Mesenteric fat pad (tissue), 1 donor: ENCODE measurements at places on chromosomes 7 and 10. TPM values are rescaled to one million over a fixed set of nuclear protein-coding genes. Genes with fewer than 3 reads are reported as not detected.

GRCh38 chr10:32957341-32958084 lies 517 bp downstream of the ITGB1 start:
- DNase-seq: peak; percentile 91

C7orf33 gene
- not detected for total RNA-seq

DNA sequence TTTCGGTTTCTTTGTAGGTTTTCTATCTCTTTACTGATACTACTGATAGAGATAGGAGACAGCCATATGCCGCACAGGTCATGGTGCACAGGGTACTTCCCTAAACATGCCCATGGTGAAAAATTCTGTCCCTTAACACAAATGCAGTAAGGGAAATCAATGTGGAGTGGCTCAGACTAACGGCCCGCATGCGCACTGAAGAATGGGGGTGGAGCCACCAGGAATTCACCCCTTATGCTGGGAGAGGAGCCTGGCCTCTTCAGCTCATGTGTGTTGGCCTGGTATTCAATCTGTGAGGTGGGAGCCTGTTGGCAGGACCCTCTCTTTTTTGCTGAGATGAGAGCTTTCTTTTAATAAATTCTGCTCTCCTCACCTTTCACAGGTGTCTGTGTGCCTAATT lies 8.4 kb upstream of the URGCP start:
- DNase-seq: peak; percentile 14

DNA sequence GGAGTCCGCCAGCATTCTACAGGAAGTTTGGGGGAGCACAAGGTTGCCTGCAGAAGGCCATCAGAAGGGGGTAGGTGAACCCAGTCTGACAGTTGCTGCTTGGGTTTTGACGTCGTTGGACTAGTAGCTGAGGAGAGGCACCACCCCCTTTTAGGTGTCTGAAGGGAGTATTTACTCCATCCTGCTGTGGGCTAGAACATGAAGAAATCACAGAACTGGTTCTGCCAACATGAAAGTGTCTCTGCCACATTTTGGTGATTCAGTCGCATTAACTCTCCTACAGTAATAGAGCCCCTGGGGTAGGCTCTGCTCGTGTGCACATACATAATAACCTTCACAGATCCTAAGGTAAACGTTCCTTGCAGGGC lies 834 bp upstream of the TRIL start:
- no peak for DNase-seq

DNA sequence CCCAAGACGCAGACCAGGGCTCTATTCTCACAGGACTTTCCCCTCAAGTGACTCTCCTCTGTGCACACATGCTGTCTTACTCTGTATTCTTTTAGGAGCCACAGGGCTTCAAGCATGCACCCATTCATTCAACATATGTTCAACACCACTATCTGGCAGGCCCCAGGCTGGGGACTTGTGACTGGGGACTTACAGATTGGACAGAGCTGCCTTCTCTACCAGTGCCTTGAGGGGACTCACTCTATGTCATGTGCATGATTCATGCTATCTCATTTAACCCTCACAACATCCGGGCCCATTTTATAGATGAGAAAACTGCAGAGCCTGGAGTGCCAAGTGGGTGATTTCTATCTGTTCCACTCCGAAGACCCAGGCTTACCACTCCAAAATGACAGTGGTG lies 34.3 kb downstream of the MYL10 start:
- peak; percentile 57 for DNase-seq

CYP2E1 gene
- 3.8 TPM for total RNA-seq

GRCh38 chr10:5321273-5321672 lies 43.5 kb upstream of the UCN3 start:
- DNase-seq: no peak

GRCh38 chr7:66429498-66430163 lies 199.1 kb upstream of the KCTD7 start:
- no peak for DNase-seq

RUFY2 gene
- 21.2 TPM for total RNA-seq

DNA sequence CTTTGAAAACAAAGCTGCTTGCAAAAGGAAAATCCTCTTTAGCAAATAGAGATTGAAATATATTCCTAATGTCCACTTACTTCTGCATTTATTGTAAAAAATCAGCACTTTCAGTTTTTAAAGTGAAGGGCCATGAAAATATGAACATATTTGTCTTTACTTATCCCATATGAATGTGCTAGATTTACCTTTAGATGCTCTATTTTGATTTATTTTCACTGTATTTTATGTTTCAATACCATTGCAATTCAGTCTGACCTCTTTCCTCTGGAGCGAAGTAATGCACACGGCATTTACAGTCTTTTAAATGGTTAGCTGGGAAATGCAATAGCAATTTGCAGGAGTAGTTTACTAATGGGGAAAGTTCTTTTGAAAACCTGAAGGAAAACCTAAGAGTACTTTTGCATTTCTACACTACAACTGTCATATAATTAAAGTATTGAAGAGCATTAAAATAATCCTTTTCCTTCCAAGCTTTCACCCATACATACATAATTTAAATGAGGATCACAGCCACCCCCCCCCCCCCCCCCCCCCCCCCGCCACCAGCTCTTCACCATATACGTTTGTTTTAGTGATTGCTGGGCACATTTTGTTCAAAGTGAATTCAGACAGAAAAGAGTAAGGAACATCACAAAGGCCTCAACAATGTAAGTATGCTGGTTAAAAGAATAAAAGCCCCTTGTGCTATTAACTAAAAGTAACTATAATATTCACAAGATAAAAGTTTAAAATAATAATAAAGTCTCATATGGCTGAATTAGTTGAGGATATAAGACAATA lies 3.5 kb downstream of the SKIDA1 start:
- DNase-seq: no peak

DNA sequence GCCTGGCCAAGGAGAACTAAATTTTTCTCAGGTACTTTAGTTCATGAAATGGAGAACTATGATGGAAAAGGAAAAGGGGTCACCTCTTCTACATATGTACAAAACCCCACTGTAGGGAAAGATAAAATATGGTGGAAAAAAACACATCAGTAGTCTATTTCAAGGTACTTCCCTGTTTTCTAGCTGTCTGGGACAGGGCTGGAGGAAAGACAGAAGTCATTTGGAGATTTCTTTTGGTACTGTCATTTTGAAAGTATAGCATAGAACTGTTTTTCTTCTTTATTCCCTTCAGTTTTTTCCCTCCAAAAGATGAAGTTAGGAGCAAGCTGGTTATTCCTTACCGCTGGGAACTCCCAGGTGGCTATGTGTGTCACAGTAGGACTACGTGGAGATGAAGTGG lies 196.1 kb downstream of the DOCK4 start:
- no peak for DNase-seq

CARD11 gene
- total RNA-seq: 0.42 TPM

MYO1G gene
- total RNA-seq: 8.7 TPM

HSPA12A gene
- total RNA-seq: 86.9 TPM

GRCh38 chr10:60368875-60369546 lies 20.7 kb downstream of the ANK3 start:
- DNase-seq: no peak

AKR1C4 gene
- total RNA-seq: not detected

LOXL4 gene
- 39.6 TPM for total RNA-seq

DNA sequence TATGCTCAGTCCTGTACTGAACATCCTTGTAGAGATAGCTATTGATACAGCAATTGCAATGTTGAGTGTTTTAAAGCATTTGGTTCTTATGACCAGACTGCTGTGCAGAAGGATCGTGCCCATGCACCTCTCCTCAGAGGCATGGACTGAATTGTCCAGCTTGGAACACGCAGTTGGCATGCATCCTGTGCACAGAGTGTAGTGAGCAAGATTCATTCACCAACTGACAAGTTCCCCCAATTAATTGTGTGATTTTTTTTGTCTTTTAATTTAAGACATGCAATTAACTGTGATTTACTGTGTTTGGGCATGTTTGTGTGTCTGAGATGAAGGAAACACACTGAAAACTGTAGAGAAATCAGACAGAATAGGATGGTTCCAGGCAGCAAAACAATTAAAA lies 323.7 kb downstream of the CDK14 start:
- no peak for DNase-seq

GRCh38 chr10:128573986-128574385 lies 447.8 kb upstream of the MKI67 start:
- no peak for DNase-seq

GRCh38 chr7:71633551-71634008 lies 501.6 kb downstream of the GALNT17 start:
- no peak for DNase-seq

- no peak for DNase-seq
These were observed 8.0 kb upstream of the BEND7 start for GRCh38 chr10:13536674-13537366.

GPR22 gene
- not detected for total RNA-seq

DNA sequence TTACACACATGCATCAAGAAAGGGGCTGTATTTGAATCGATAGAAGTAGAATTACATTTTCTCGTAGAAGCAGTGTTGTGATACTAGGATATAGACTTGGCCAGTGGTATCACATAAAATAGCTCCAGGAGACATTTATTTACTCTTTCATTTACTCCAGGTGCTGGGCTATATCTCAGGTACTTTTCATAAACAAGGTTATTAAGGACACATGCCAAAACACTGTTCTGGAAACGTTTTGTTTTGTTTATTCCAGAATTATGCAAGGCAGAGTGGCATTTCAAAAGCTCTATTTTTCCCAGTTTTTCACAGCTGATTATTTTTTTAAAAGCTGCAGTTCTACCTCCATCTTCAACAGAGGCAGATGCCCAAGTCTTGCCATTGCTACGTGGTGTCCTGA lies 37.8 kb upstream of the SEC61G start:
- no peak for DNase-seq

DNA sequence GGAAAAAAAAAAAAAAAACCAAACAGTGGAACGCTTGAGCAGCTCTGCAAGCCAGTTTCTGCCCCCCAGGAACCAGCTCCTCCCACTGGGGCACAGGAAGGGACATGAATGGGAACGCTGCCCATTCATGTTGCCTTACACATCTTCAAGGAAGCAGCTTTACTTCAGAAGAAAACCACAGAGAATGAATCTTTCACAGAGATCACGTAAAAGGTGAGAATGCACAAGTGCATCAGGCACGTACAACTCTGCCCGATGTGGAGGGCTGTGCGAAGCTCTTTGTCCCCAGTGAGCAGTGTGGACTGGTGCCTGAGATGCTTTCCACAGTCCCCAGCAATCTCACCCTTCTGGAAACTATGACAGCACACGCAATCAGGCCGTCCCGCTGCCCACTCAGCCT lies 106.2 kb downstream of the DLG5 start:
- no peak for DNase-seq

GRCh38 chr7:104230606-104231005 lies 22.8 kb upstream of the ORC5 start:
- no peak for DNase-seq

DNA sequence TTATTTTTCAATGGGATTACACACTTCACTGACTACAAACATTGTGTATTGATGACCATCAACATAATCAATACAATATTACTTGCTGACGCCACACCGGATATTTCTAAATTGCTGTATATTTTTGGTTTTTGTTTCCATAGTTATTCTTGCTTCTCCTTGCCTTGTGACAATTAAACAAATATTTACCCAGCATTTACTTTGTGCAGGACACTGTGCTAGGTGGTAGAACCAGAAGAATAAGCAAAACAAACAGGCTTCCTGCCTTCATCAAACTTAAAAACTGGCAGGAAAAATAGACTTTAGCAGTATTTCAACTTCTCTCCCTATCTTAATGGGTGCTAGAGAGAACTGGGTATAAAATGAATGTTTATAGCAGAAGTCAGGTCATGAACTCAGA lies 50.6 kb downstream of the ZNF277 start:
- DNase-seq: no peak

FOXI2 gene
- not detected for total RNA-seq

- DNase-seq: no peak
These were observed 27.1 kb downstream of the ABCB4 start for GRCh38 chr7:87448388-87448787.

GPER1 gene
- total RNA-seq: 8.1 TPM

GRCh38 chr10:80771285-80771684 lies 233.6 kb downstream of the SH2D4B start:
- no peak for DNase-seq
